ENCODE measurements at places on chromosomes 1 and 21.

DNA sequence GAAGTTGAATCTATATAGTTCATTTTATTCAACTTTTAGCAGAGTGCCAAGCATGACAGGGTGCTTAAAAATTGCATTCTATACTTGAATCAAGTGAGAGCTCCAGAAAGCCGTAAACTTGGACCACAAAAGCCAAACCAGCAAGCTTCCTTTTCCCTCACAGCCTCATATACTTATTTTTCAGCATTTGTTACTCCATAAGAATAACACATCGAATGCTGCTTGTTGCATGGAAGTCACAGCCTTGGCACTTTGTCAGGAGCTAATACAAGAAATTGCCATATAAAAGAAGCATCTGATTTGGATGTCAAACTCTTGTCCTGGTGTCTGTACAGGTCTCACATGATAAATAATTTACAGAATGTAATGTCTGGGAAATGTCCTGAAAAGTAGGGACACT is 87.4 kb downstream of the PLXNA2 start:
- no peak for DNase-seq

GRCh38 chr1:222404710-222405109 is 143.2 kb downstream of the HHIPL2 start:
- no peak for DNase-seq

DNA sequence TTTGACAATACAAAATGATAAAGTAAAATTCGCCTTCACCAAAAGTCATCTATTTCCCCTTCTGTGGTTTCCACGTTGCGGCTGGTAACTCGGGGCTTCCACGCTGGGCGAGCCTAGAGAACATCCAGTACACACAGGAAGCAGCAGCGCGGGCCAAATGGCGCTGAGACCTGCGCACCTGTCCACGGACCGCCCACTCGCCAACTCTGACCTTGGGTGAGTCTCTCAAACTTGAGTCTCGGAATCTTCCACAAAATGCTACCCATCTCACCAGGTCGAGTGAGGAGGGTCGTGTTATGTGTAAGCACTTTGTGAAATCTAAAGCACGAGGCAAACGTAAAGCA is 820 bp upstream of the TTF2 start:
- peak; percentile 9 for DNase-seq

- DNase-seq, result no peak
Observed at GRCh38 chr1:235047331-235047871, 81.2 kb downstream of the TOMM20 start.

DNA sequence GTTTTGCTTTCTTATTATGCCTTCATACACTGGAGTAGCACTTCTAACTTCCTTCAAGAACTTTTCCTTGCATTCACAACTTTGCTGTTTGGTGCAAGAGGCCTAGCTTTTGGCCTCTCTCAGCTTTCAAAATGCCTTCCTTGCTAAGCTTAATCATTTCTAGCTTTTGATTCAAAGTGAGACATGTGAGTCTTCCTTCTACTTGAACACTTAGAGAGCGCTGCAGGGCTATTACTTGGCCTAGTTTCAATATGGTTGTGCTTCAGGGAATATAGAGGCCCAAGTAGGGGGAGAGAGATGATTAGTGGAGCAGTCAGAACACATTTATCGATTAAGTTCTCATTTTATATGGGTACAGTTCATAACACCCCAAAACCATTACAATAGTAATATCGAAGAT is 12.4 kb downstream of the ANGEL2 start:
- DNase-seq, result no peak

- no peak for DNase-seq
Observed at GRCh38 chr1:86741947-86742572, 37.7 kb downstream of the SH3GLB1 start.

DNA sequence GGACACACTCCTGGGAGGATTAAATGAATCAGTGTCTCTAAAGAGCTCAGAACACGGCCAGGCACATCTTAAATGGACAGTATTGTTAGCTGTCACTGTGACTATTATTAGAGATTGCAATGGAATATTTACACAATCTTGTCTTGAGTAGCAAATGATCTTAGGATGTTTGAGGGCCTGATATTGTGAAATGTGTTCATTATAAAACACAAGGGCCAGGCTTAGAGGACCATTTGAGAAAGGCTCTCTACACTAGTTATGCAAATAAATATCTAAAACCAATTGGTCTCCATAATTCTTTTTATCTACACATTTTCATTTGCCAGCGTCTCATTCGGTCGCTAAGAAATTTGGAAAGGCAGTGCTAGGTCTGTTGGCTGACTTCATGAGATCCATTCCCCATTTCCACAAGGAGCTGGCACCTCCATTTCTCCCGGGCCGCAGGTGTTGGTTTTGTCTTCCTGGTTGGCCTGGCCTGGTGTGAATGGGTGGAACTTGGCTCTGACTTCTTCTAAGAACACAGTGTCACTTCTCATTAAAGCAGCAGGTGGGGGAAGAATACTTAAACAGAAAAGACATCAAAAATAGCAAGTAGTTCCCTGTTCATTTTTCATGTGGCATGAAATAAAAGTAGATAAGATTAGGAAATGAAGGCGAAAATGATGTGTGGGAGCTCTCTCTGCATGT is 56.0 kb upstream of the PLXNA2 start:
- DNase-seq, result no peak

- DNase-seq, result no peak
Observed at GRCh38 chr1:222616525-222616924, 1.4 kb upstream of the MIA3 start.

- no peak for DNase-seq
Observed at GRCh38 chr1:167713330-167714081, 8.3 kb upstream of the MPZL1 start.

- no peak for DNase-seq
Observed at GRCh38 chr21:16533692-16534407, 804.1 kb downstream of the USP25 start.

GRCh38 chr1:14913482-14914177 is 239.9 kb upstream of the TMEM51 start:
- no peak for DNase-seq

DNA sequence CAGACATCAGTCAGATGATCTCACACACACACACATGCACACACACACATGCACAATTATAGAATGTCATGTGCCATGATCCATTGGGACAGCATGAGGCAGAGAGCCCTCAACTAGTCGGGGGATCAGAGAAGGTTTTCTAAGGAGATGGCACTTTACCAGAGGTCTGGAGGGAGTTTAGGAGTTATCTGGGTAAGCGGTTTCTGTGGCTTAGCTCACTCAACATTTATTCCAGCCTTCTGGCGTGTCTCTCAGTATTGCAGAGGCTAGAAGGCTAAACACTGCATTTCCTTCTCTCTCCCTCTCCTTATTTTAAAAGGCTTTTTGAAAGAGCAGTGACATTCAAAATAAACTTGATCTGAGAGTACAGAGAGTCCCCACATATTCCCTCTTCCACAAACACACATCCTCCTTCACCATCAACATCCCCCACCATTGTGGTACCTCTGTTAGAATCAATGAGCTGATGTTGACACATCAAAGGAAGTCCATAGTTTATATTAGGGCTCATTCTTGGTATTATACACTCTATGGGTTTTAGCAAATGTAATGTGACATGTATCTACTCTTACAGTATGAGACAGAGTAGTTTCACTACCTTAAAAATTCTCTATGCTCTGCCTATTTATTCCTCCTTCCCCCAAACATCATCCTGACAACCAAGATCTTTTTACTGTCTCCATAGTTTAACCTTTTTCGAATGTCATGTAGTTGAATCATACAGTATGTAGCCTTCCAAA is 9.0 kb upstream of the PLA2G2A start:
- DNase-seq, result no peak

DNA sequence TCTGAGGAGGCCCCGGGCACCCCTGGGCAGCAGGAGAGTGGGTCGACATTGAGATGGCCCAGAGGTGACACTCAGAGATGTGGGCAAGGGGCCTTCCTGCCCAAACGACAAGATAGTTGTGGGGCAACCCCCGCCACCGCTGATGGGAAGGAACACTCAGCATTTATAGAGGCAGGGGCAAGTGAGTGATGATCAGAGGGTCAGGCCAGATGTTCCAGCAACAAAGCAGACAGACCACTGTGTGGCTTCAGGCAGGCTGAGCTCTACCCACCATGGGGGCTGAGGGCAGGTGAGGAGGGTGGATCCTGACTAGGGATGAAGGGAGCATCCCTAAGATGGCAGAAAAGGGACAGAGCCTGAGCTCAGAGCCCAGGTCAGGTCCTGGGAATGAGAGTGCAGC is 362.7 kb downstream of the PTPRU start:
- DNase-seq, result no peak

GRCh38 chr21:41761211-41761933 is 5.5 kb downstream of the RIPK4 start:
- DNase-seq, result peak; percentile 41

GRCh38 chr1:156337888-156338179 is 258 bp downstream of the CCT3 start:
- no peak for DNase-seq

GRCh38 chr1:4010814-4011605 is 110.9 kb upstream of the C1orf174 start:
- no peak for DNase-seq

DNA sequence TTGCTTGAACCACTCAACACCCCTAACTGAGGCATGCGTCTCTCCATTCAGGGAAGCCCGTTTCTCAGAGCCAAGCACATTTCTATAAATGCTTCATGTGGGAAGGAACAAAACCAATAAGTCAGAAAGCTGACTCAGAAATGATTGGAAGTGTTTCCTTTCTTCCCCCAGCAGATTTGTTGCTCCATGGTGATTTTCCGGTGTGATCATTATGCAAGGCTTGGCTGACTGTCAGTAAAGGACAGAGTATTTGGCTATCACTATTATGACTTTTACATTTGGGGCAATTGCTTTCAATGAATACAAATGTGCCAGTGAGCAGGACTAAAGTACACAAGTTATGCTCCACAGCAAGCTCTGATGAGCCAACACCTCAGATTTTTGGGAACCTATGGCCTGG is 53.3 kb upstream of the ZC3H11B start:
- DNase-seq, result no peak

DNA sequence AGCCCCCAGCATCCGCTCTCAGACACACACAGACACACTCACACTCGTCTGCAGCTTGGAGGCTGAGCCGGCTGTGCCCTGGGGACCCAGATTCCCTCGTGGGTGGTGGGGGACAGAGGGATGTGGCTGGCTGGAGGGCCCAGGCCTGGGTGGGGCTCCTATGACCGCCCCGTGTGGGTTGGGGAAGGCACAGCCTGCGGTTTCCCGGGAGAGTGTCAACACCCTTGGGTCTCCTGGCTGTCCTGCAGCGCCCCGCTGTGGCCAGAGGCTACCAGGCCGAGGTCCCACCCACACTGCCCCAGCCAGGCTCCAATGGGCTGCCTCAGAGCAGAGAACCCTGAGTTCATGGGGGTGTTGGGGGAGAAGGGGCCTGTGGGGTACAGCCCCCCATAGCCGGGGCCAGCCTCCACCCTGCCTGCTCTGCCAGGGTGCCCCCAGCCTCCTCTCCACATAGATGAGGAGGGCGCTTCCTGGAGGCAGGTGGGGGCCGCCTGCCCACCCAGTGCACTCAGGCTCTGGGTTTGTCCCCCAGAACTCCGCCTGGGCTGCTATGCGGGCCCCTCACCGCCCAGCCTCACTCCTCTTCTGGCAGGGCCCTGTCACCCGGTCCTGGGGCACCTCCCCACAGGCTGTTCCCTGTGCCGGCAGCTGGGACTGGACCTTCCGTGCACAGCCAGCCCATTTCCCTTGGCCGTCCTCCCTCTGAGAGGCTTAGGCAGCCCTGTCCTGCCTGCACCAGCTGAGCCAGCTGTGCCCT is at the start of gene TTC34:
TTC34 (minus strand) TSS at position 159 of the 757 bp plus-strand sequence. CDS start 866 bp downstream, outside the sequence.
- DNase-seq, result no peak

DNA sequence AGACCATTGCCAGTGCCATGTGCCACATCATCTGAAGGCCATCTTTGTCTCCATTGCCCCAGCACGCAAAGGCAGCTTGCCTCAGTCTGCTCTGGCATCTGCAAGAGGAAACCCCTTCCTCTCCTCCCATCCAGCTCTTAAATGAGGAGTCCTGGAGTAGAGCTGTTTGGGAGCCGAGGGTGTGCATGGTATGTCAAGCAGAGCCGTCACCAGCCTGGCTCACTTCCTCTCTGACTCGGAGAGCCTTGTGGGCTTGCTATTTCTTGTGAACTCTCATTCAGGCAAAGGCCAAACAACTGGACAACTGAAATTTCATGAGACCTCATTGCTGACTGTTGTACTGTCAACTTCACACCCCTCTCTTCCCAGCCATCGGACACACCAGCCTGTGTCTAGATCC is 143.9 kb downstream of the SIPA1L2 start:
- no peak for DNase-seq

GRCh38 chr1:111789142-111789541 is 33.4 kb downstream of the DDX20 start:
- DNase-seq, result no peak

- DNase-seq, result no peak
Observed at GRCh38 chr21:45912611-45913417, 68.8 kb upstream of the COL6A1 start.

GRCh38 chr1:167455786-167456446 is 62.4 kb downstream of the CD247 start:
- no peak for DNase-seq

All from RCC 7860 (cell line).